ENCODE measurements at places on chromosomes 4 and X.

GRCh38 chr4:77082886-77083608 is 7.3 kb upstream of the CCNI start:
- no peak for DNase-seq

GRCh38 chrX:45363596-45363995 is 162.9 kb upstream of the DIPK2B start:
- DNase-seq, result no peak

- no peak for DNase-seq
Measured at GRCh38 chr4:140523370-140523856, 555 bp upstream of the ELMOD2 start.

GRCh38 chr4:17544205-17544604 is 29.2 kb downstream of the CLRN2 start:
- peak; percentile 50 for DNase-seq

DNA sequence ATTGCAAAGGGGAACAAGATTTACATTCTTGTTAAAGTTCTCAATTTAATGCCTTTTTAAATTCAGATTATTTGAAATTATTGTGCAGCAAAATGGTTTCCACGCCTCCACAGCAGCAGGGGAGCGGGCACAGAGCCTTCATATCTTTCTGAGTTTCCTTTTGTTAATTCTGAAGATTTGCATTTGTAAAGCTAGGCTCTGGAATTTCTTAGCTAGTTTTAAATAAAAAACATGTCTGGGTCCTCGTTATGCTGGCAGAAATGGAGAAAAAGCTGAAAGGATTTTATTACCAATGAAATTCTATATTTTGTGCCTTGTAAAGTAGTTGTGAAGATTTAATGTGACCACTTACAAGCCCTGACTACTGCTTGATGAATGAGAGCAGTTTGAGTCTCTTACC is 40.8 kb upstream of the MAGED1 start:
- DNase-seq, result no peak

DNA sequence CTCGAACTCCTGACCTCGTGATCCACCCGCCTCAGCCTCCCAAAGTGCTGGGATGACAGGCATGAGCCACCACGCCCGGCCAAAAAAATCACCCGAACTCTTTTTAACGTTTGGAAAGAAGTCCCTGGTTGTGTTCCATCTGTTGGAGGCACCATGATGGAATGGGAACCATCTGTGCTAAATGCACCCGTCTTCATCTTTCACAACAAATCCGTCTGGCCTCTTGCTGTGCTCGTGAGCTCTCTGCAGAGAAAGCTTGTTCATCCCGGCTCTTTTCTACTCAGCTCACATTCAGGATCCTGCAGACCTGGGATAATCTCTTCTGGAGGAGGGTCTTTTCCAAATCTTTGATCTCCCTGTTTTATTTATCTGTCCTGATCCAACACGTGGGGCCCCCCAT is 188.8 kb downstream of the CRLF2 start:
- DNase-seq, result no peak

DNA sequence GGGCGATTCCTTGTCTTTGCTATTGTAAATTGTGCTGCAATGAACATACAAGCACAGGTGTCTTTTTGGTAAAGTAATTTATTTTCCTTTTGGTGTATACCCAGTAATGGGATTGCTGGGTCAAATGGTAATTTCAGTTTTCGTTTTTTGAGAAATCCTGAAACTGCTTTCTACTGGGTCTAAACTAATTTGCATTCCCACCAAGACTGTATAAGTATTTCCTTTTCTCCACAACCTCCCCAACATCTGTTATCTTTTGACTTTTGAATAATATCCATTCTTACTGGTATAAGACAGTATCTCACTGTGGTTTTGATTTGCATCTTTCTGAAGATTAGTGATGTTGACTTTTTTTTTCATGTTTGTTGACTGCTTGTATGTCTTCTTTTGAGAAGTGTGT is 2506.0 kb downstream of the PCDH7 start:
- no peak for DNase-seq

DNA sequence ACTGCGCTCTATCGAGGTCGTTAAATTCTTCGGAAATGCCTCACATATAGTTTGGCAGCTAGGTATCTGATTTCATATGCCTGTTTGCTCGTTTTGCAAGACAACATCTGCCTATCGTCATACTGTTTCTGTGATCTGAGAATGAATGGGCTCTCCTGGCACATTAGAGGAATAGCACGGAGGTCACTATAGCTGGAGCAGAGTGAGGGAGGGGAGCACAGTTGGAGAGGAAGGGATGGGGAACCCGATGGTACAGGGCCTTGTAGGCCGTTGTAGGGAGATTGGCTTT is 552 bp downstream of the IKBKG start:
- DNase-seq, result no peak

- no peak for DNase-seq
Measured at GRCh38 chr4:139582044-139582443, 26.0 kb upstream of the SETD7 start.

- DNase-seq, result no peak
Measured at GRCh38 chr4:175273995-175274753, 356.0 kb downstream of the ADAM29 start.

DNA sequence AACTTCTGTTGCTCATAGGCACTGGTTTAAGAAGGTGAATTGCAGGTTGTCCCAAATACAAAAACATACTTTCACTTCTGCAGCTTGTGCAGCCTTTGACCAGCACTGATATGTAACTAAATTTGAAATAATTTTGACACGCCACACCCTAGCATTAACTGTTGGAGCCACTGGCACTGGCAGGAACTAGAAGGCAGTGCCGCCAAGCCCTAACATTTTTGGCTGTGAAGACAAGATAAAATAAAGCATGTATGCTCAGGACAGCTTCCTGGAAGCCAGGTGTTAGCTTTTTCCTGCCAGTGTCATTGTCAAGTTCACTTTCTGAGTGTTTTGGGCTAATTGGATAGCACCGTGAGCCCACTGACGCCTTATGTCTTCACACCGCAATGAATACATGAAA is 65.3 kb upstream of the FBXW7 start:
- no peak for DNase-seq

GRCh38 chrX:48976086-48976485 is 4.4 kb upstream of the KCND1 start:
- DNase-seq, result no peak

GRCh38 chr4:142423861-142424260 is 422.2 kb downstream of the INPP4B start:
- DNase-seq, result no peak

DNA sequence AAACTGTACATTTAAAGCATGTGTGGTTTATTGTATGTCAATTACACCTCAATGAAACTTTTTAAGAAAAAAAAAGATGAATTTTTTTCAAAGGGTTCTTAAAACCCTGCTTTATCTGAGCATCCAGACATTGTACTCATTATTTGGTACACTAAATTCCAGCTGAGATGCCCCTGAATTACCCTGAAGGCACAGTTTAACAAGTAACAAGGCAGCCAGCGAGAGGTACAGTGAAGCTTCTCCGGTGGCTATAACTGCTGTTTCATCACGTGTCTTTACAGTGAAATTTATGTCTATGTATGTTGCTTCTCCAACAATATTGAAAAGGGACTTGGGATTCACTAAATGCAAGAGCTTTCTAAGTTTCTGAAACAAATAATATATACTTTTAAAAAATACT is 15.8 kb downstream of the SLC7A11 start:
- no peak for DNase-seq

DNA sequence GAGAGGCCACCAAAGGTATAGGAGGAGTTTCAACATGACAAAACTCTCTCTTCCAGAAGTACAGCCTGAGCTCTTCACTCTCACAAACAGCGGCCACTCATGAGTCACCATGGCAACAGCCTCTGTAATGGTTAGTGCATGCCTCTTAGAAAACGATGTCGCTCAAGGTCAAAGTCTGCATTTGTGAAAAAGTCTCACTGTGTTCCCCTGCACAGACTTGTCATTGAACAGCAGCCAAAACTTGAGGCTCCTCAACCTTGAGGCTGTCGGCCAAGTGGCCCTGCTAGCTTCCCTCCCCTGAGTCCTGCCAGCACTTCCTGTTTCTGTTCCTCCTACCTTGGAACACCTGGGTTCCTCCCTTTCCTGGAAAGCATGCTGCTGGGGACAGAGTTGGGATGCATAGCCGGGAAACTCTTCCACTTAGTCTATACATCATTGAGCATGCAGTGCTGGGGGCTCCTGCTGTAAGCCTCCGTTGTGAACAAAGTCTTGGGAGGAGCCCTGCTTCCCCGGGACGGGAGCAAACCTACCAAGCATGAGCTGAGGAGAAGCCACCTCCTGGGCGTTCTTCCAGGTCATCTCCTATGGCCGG is 66.6 kb downstream of the ING2 start:
- no peak for DNase-seq

DNA sequence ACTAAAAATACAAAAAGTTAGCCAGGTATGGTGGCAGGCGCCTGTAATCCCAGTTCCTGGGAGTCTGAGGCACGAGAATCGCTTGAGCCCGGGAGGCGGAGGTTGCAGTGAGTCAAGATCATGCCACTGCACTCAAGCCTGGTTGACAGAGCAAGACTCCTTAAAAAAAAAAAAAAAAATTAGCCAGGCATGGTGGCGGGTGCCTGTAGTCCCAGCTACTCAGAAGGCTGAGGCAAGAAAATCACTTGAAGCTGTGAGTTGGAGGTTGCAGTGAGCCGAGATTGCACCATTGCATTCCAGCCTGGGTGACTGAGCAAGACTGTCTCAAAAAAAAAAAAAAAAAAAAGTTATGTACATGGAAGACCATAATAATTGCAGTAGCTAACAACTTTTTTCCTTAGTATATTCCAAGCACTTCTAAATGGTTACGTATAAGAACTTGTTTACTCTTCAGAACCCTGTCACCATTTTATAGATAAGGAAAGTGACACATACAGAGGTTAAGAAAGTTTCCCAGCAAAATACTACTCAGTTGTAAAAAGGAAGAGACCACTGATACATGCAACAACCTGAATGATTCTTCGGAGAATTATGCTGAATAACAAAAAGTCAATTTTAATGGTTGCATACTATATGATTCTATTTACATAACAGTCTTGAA is 24.5 kb downstream of the RUFY3 start:
- DNase-seq, result no peak

GRCh38 chr4:159240687-159241086 is 137.8 kb downstream of the RAPGEF2 start:
- no peak for DNase-seq

- no peak for DNase-seq
Measured at GRCh38 chr4:69066945-69067344, 29.3 kb upstream of the UGT2B7 start.

GRCh38 chrX:39112143-39112542 is 310.9 kb downstream of the MID1IP1 start:
- DNase-seq, result no peak

DNA sequence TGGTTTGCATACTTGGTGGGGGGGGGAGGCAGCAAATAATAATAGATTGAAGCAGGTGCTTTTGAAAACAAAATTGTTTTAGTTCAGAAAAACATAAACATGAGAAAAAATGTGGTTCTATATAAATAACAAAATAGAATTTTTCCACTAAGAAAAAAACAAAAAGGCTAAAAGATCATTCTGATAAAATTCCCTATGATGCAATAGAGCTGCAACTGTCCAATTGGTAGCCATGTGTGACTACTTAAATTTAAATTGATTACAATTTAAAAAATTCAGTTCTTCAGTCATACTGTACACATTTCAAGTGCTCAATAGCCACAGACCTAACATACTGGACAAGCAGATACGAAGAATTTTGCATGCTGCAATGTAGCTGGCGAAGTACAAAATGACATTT is 11.0 kb downstream of the TRMT10A start:
- no peak for DNase-seq

DNA sequence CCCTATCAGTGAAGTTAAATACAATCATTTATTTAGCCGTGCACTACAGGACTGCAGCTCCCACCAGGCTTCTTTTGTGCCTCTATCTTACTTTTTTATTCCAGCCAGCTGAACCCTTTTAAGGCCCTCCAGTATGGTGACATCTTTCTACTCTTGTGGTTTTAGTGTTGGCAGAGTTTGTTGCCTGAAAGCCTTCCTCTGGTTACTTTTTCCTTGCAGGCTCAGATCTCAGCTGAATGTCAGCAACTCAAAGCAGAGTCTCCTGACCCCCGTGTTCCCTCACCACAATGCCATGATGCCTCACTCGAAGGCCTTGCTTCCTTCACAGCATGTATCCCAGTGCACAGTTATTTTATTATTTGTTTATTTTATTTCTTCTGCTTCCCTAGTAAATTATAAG is 818.9 kb upstream of the LCORL start:
- DNase-seq, result no peak

- DNase-seq, result no peak
Measured at GRCh38 chr4:75232546-75232945, 281.7 kb downstream of the RCHY1 start.

GRCh38 chr4:37685823-37686372 is 278 bp downstream of the RELL1 start:
- peak; percentile 31 for DNase-seq

- DNase-seq, result no peak
Measured at GRCh38 chr4:93384241-93384640, 444.3 kb upstream of the ATOH1 start.

GRCh38 chr4:54096295-54096962 is 3.5 kb upstream of the GSX2 start:
- DNase-seq, result no peak

GRCh38 chr4:147846318-147847155 is 114.6 kb downstream of the ARHGAP10 start:
- no peak for DNase-seq

- DNase-seq, result no peak
Measured at GRCh38 chr4:163063891-163064290, 102.8 kb downstream of the NAF1 start.

DNA sequence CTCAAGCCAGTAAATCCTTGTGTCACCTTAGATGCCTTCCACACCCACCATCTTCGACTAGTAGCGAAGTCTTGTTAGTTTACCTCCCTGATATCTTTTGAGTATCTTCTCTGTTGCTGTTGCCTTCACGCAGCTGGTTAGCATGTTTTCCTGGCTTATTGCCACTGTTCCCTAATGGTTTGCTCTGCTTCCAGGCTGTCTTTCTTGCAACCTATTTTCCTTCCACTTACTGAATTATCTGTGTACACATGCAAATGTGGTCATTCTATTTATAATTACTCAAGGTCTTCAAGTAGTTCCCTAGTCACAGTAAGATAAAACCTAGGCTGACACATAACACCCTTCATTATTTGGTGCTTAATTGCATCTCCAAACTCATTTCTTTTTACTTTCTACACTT is 89.5 kb downstream of the UGT8 start:
- no peak for DNase-seq

GRCh38 chr4:87823200-87823599 is 9.6 kb upstream of the MEPE start:
- no peak for DNase-seq

DNA sequence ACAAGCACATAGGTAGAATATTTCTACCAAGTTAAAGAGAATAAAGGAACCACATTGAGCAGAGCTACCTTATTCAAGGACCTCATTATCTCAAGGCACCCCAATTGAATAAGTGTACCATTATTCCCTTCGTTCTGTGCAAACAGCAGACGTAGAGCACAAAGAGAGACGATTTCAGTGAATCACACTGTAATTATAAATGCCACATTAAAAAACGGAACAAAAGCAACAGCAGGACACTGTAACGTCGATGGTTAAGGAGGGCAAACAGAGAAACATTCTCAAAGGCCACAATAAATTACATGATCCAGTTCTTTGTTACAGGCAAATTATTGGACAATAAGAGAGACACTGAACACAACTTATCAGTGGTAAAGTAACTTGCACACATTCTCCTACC is 644.1 kb upstream of the TENM3 start:
- no peak for DNase-seq

GRCh38 chr4:46258431-46258830 is 131.5 kb downstream of the GABRA2 start:
- DNase-seq, result no peak

Data from HuH-7.5 (cell line).